BJ (cell line): ENCODE measurements at places on chromosomes 5 and 9. TPM values are rescaled to one million over a fixed set of nuclear protein-coding genes. Genes with fewer than 3 reads are reported as not detected.

EPB41L4A gene
- polyA plus RNA-seq, result 0.04 and 0.05 TPM in 2 replicates

SMIM33 gene
- polyA plus RNA-seq, result not detected in 2 replicates

TNFAIP8 gene
- polyA plus RNA-seq, result 11.3 and 17.0 TPM in 2 replicates

- DNase-seq, result no peak
These were observed 64.5 kb upstream of the RNF130 start for GRCh38 chr5:180135967-180136629.

GRCh38 chr9:122190597-122191381, 31.1 kb downstream of the MORN5 start:
- no peak for DNase-seq

DNA sequence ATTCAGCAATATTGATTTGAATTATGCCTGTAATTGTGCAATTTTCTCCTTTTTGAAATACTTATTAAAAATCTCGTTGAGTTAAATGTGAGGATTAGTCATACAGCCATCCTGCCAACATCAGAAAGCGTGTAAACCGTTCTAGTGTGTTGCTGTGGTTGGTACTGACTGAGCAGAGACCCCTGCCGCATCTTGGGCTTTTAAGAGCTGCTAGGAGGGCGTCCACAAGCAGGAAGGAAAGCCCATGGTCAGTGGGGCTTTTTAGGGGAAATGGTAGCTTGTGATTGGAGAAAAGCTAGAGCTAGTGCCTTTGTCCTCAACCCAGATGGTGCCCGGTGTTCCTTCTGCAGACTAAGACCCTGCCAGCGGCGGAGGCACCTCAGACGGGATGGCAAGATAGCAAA, 1.3 kb downstream of the SDHA start:
- no peak for DNase-seq

GRCh38 chr5:77776554-77777206, 541 bp upstream of the TBCA start:
- no peak for DNase-seq

- no peak for DNase-seq
These were observed 340.5 kb downstream of the ARHGEF28 start for GRCh38 chr5:73966451-73966850.

GRCh38 chr5:157290981-157291711, 25.2 kb downstream of the CYFIP2 start:
- DNase-seq, result no peak

- no peak for DNase-seq
These were observed 90.2 kb upstream of the BOD1 start for GRCh38 chr5:173706700-173707099.
